Foreskin melanocyte (primary cell): ENCODE measurements at places on chromosomes 13 and 19.
A peak's percentile ranks its signal among the peaks of the same experiment; 100 is the strongest.

- no peak for DNase-seq
Measured at GRCh38 chr19:3586707-3587346, 1.5 kb downstream of the GIPC3 start.

DNA sequence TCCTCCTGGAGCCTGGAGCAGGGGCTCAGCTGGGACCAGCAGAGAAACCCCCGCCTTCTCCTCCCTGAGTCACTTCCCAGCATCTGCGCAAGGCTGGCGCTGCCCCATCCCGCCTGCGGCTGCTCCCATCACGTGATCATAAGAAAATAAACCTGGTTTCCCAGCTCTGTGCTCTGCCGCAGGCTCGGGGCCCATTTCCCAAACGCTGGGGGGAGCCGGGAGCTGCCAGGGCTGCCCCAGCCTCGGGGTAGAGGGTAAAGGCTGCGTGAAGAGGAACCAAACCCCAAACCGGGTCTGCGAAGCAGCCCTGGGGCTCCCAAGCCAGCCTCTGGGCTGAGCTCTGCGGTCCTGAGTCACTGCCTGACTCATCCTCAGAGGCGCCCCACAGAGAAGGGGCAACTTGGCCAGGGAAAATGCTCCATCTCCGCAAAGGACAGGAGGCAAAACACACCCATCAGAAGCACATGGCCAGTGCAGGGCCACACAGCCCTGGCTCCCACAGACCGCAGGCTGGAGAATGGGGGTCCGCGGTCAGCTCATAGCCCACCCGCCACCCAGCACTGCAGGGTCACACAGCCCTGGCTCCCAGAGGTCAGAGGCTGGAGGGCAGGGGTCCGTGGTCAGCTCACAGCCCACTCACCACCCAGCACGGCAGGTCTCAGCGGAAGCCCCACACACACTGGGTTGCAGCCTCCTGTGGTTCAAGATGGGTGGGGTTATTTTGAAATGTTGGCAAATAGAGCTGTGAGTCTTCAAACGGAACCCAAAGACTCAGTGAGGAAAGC lies 67.1 kb downstream of the RASA3 start:
- DNase-seq, result peak; percentile 96

DNA sequence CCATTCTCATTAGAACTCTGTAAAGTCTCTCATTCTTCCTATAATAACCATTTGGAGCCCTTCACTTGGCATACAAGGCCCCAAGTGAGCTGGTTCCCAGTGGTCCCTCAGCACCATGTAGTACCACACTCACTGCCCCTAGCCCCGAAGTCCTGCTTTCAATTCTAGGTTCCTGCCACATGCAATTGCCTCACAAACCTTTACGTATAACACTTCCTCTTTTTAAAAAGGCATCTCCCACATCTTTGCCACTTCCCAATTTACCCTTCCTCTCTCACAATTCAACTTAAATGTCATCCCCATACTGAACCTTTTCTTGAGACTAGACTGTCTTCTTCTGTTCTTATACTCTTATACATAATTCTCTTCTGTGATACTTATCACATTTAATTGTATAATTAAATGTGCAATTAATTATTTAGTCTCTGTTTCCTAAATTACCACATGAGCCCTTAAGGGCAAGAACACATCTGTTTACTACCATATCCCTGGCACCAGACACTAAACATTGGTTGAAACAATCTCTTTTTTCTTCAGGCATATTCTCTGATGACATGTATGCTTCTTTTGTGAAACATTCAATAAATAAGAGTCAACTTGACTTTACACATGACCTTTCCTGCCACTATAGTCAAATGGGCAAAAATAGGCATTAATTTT lies 304.0 kb downstream of the SPRY2 start:
- DNase-seq, result peak; percentile 82

GRCh38 chr13:73958657-73959397 lies 175.4 kb downstream of the KLF12 start:
- no peak for DNase-seq

GRCh38 chr13:109010912-109011311 lies 381.5 kb downstream of the MYO16 start:
- no peak for DNase-seq

DNA sequence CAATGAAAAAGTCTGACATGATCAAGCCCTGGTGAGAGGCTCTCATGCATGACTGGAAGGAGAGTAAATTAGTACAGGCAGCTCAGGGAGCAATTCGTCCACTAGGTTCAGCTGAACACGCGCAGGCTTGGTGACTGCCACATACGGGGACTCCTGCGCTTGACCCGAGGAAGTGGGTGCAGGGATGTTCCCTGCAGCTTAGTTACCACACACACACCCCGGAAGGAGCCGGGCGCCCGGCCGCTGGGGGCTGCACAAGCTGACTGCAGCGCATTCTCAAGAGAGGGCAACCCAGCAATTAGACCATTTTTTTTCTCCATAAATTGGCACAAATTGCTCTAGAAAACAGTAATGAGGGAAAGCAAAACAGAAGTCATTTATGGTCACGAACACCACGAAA lies 23.0 kb upstream of the MIER2 start:
- no peak for DNase-seq

DNA sequence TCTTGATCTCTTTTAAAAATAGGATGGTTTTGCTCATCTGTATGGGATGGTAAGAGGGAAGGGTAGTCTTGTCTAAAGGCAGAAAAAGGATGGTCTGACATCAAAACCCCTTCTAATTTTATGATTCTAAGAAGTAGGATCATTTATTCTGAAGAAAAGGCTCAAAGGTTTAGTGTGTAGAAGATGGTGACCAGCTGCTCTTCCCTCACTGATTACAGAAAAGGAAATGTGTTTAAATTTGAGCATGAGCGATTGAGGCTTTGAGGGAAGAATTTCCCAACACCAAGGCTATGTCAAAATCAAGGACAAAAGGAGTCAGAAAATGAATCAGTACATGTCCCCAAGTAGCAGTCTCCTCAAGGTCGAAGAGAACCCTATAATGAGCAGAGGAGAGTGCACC lies 909.8 kb downstream of the EFNB2 start:
- DNase-seq, result no peak

- no peak for DNase-seq
Measured at GRCh38 chr19:55690109-55690768, 15.2 kb downstream of the EPN1 start.

DNA sequence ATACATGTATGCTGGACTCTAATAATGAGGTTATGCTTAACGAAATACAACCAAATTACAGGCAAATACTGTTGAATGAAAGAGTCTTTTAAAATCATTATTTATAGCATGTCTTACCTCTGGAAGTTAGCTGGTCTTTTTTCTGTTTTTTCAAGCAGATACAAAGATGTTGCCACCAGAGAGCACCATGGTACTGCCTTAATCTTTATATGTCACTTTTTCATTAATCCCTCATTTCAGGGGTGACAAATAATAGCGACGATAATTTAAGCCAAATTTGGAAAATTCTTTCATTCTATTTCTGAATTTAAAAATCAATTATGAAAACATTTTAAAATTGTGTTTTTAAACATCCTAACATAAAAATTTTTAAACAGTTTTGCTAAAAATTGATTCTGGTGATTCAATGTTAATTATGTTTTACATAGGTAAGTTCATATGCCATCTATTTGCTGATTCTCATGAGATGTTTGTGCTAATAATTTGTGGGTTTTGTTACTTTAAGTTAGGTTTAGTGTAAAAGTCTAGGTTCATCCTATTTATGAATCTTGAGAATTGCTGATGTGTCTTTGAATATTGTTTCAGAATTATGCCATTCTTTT lies 379.3 kb upstream of the SGCG start:
- no peak for DNase-seq

DNA sequence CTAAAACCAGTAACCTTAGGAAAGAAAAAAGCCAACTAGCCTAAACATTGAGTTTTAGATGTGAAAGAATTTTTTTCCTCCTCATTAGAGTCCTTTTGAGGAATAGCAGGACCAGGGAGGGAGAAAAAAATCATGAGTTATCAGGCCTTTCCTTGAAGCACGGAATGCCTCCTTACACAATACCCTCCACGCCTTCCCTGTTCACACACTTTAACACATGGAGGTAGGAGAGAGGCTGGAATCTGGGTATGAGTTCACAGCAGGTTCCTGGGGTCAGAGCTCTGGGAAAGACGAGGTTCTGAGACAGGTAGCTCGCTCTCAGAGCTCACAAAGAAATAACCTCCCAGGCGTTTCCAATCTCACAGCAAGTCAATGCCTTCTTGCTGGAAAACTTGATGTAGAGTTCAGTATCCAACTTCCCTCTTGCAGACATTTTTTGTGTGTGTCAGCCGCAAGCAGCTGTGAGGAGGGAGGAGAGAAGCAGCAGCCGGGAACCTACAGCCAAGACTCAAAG lies 716 bp downstream of the ZNF573 start:
- DNase-seq, result no peak
